AG10803 (cell line): ENCODE measurements at places on chromosomes 3 and 15.

DNA sequence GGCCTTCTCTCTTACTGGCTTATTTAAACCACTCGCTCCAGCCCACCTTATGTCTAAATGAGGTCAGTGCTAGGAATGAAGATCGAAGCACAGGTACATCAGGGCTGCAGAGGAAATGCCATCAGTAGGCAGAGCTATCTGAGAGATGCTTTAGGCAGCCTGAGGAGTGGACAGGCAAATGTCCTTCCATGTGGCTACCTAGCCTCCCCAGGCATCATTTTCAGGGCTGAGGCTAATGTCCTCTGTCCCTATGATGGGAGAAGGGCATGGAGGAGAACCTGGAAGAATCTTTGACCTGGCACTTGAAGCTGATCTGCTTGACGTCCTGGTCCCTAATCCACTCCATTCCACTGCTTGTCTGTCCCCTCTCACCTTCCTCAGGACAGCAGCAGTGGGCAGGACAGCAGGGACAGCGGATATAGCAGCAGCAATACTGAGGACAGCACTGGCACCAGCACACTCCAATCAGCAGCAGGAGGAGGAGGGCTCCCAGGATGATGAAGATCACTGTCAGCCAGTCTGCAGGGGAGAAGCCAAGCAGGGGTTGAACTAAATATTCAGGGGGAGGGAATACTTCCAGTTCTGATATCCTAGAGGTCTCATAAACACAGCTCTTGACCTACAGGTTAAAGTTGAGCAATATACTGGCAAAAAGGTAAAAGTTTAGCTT, 21.0 kb downstream of the ILDR1 start:
- no peak for DNase-seq

GRCh38 chr3:56787258-56787775, 14.4 kb downstream of the ARHGEF3 start:
- DNase-seq: no peak

DNA sequence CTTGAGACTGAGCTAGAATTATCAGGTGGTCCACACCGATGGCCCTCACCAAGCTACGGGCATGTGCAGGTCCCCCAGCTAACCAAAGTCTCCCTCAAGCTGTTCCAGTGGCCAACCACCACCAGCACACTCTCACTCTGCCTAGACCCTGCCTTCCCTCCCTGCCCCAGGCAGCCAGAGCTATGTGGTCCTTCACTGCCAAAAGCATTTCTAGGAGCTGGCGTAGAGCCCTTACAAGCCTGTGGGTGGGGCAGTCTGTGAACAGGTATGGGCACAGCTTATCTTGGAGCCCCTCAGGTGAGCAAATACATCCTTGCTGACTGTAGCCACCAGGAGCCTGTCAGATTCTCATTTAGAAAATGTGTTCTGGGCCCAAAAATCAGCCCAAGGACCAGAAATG, 159.8 kb upstream of the PPP2R3A start:
- no peak for DNase-seq

- no peak for DNase-seq
These were observed 57.1 kb downstream of the DHX30 start for GRCh38 chr3:47859956-47860605.

DNA sequence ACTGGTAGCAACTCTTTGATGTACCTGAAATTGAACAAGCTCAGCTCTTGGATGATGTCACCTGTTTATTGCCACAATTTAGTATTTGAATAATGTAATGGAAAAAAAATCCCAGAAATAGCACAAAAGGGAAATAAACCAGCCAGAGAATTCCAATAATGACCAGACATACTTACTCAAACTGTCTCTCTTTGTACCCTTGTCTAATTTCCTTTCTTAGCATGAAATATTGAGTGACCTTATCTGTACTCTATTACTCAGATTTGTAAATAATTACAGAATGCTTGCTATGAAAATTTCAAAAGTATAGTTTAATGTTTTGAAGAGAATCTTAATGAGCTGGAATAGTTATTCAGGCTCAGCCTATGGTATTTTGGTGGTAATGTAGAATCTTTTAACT, 555.4 kb upstream of the SGO1 start:
- peak; percentile 9 for DNase-seq

- no peak for DNase-seq
These were observed 20.7 kb downstream of the IGSF11 start for GRCh38 chr3:119013951-119014350.

GRCh38 chr3:158127250-158128219, 17.6 kb downstream of the RSRC1 start:
- peak; percentile 5 for DNase-seq

DNA sequence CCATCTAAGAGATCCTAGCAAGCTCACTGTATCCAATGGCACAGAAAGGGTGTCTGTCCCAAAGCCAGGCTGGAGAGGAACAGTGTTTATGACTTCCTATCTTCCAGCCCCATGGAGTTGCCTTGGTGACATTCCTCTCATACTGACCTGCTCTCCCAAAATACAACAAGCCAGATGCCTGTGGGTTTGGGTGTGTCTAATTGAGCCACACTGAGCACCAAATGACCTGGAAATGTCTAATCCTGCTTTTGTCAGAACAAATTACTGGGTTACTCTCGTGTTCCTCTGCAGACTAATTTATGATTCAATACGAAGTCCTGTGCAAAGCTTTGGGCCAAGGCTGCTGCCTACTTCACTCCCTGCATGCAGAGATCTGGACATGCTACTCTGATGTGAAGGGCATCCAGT, 98.1 kb upstream of the STRIT1 start:
- peak; percentile 99 for DNase-seq

DNA sequence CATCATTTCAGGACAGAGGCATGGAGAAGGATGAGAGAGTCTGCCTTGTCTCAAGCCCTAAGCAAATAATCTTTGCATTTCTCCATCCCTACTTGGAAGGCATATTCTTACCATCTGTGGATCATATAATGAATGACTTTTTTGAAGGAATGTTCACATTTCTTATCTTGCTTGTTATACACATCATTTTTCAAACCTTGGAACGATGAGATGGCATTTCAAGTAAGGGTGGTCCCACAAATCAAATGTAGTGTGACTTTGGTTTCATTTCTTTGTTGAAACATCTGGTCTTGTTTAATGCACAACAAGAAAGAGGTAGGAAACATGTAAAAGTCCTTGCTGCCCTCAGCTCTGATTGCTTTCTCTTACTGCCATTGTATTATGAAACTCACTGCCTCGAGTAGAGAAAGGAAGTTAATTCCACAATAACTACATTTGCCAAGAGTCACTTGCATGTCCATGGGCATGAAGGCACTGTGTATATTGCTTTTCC, 32.1 kb downstream of the RBMS3 start:
- DNase-seq: peak; percentile 94

DNA sequence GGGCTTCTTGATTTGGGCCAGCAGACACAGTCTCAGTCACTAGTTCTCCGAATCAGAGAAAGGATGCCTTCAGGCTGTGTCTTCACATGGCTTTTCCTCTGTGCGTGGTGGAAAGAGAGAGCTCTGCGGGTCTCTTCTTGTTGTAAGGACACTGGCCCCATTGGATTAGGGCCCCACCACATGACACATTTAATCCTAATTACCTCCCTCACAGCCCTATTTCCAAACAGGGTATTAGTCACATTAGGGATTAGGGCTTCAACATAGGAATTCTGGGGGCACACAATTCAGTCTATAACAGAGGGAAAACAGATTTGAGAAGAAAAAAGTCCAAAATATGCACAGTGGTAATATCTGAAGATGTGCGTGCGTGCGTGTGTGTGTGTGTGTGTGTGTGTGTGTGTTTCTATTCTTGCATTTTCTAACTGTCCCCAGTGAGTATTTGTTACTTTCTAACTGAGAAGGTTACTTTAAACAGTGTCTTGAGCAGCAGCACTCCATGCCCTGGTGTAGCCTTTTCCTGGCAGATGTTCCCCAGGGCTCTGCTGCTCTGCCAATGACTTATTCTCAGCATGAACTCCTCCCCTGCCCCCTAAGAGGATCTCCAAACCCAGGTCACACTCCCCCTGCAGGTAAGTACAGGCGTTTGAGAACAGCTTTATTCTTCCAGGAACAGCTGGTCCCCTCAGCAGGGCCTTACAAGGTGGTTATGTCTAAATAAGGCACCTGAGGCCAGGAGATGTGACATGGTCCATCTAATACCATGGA, 72.9 kb downstream of the RPL39L start:
- DNase-seq: no peak

- DNase-seq: no peak
These were observed 275.2 kb upstream of the KCNMB2 start for GRCh38 chr3:178260887-178261565.

DNA sequence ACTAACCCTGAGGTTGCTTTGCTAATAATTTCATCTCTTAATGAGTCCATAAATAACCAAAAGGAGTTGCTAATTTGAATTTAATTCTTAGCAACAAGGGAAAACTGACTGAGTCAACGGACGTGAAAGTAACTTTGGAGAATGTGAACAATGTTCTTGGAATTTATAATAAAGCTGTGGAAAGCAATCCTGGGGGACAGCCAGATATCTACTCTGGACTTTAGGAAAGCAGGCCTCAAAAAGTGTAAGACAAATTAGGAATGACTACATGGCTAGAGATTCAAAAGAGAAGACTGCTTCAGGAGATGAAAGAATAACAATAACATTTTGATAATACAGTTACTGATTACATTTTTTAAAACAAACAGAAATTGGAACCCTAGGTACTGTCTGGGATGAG, 318.4 kb upstream of the COL8A1 start:
- peak; percentile 95 for DNase-seq
